Stimulated activated CD4-positive, alpha-beta T cell treated with anti-CD3 and anti-CD28 coated beads, Interleukin-1b, Interleukin-23, amount 100 ng/mL, for 1 hour (primary cell): ENCODE measurements at places on chromosomes 1 and 21.

DNA sequence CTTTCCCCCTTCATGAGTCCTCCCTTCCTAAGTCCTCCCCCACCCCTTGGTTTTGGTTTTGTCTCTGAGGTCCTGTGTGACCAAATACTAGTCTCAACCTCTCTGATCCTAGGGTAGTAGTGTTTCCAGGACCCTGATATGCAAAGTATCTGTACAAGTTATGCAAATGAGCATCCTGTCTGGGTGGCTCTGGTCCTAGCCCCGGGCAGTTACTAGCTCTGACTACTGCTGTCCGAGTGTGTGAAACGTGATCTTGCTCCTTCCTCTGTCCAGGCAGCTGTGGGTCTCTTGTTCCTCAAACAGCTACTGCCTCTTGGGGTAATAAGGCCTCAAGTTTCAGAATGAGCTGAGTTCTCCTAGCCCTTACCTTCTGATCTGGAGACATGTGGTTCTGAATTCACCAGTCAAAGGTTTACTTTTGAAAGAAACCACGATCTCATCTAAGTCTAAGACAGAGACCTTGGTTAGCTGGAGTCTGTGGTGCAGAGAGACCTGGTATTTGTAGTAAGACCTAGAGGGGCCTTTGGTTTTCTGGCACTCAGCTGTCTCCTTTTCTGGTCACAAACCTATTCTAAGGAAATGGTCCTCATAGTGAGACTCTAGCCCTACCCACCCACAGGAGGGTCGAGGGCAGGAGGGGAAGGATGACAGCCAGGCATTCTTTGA lies 31.0 kb upstream of the IL19 start:
- no peak for DNase-seq

DNA sequence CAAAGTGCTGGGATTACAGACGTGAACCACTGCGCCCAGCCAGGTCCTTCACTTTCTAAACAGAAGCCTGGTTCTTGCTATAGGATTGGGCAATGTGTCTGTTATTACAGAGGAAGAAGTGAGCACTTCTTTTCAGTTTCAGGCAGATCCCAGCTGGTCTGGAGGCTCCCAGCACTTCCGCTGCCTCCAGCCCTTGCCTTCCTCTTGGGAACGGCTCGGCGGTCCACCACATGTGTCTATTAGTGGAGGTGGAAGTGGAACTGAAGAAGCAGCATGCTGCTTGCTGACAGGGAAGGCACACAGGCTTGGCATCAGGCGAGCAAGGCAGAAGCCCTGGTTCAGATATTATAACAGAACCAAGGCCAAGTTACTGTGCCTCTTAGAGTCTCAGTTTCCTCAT lies 17.0 kb downstream of the MKNK1 start:
- no peak for DNase-seq

DNA sequence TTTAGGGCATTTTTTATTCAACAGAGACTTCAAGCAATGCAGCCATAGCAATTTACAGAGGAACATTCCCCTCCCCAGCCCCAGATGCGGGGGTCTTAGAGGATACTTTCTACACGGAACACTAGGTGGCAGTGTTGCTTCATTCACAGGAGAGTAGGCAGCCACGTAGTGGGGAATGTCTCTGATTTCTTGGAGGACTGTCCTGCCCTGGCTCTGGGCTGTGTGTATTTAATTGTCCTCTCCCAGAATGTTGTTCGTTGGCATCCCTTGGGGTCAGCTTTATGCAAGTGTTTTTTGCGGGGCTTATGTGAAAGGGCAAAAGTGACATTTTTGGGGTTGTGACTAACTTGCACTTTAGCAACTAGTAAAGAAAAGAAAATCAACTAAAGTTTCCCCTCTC lies 96.9 kb downstream of the PAPPA2 start:
- no peak for DNase-seq

GRCh38 chr21:34574601-34575529 lies 40.0 kb downstream of the RCAN1 start:
- no peak for DNase-seq

DNA sequence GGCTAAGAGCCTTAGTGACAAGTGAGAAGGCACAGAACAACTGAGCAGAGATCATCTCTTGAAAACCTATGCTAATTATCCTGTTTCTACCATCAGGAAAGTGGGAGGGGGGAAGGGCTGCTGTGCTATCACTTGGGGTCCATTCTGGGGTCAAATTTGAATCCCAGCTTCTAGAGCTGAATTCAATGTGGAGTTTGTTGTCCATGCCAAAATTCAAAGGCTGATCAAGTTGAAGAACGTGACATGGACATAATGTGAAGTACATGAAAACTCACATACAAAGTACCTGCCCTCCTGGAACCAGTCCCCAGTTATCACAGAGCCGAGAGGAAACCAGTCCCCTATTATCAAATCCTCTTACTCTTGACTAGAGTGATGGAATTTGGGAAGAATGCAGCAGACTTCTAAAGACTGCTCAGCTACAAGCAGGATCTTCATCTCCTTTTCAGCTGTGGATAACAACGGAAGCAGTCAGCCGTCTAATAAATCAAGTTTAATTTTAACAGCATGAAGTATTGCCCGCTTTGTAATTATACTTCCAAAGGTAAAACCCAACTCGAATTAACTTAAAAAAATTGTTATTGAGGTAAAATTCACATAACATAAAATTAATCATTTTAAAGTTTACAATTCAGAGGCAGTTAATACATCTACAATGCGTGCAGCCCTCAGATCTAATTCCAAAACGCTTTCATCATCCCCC lies 78.3 kb downstream of the SLC45A1 start:
- no peak for DNase-seq

- no peak for DNase-seq
Observed at GRCh38 chr1:65020774-65021173, 54.4 kb upstream of the JAK1 start.

DNA sequence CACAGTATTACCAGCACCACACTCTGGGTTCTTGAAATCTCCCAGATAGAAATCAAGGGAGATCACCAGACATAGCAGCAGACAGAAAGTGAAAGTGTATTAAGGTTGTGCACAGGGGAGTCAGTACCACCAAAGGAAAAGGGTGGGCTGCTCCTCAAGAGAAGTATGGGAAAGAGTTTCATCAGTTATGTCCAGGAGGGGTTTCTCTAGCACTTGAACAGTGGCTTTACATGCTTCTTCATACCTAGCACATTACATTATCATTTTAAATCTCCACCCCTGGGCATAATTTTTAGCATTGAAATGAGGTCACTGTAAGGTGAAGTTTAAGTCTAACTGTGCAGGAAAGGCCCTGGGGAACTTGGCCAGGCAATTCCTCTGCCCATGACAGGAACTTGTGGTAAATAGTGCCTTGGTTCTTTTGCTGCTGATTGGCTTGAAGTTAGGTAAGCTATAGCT lies 601.0 kb downstream of the NUF2 start:
- DNase-seq, result no peak

- no peak for DNase-seq
Observed at GRCh38 chr1:228346731-228347130, 59.9 kb downstream of the TRIM11 start.

- no peak for DNase-seq
Observed at GRCh38 chr1:27122652-27123051, 32.3 kb downstream of the SLC9A1 start.

GRCh38 chr1:23553231-23554126 lies 5.8 kb downstream of the ID3 start:
- DNase-seq, result no peak

DNA sequence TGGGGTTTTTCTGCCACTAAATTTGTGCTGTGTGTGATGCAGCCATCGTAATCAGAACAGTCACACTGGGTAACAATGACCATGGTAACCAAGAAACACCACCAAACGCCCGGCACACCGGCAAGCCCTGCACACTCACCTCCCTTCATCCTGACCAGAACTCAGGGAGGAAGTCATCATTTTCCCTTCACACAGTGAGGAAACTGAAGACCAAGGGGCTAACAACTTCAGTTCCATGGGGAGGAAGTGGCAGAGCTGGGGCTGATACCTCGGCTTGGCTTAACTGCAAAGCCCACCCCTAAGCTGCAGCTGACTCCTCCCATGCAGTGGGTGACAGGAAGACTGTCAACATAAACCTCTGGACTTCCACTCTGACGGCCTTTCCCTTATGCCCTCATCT lies 69.3 kb upstream of the BCAR3 start:
- no peak for DNase-seq

DNA sequence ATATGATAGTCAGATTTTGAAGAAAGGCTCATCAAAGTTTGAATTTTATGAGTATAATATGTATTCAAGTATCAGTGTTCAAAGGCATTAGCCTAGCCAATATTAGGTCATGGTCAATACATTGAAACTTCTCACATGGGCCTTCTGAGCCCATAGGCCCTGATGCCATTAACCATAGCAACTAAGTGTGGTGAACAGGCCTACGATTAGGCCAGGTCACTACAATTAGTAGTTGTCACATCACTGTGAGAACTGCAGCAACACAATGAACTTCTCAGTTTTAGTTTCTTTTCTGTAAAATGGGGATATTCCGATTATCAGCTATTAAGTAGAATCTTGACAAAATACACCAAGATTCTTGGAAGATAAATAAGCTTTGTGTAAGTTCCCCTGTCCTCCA lies 30.0 kb downstream of the CELF3 start:
- DNase-seq, result no peak

GRCh38 chr1:66350001-66350547 lies 183.9 kb upstream of the SGIP1 start:
- no peak for DNase-seq

DNA sequence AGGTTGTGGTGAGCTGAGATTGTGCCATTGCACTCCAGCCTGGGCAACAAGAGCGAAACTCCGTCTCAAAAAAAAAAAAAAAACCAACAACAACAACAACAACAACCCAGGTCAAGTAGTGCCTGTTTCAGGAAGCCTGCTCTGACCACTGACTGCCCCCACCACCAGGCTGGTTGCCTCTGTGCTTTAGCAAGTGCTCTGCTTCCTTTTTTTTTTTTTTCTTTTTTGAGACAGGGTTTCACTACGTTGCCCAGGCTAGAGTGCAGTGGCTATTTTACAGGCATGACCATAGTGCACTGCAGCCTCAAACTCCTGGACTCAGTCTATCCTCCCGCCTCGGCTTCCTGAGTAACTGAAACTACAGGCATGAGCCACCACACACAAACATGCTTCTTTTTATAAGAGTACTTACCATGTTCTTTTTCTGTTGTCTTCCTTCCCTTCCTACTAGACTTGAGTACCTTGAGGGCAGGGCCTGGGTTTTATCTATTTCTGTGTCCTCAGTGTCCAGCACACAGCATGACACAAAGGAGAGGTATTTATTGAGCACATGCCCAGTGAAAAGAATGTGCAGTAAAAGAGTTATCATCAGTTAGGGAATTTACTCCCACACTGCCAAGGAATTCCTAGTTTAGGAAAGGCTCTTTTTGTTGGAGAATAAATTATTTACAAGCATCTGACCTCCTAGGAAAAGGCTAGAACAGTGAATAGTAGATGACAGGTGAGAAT lies 9.9 kb upstream of the COA7 start:
- DNase-seq, result no peak

DNA sequence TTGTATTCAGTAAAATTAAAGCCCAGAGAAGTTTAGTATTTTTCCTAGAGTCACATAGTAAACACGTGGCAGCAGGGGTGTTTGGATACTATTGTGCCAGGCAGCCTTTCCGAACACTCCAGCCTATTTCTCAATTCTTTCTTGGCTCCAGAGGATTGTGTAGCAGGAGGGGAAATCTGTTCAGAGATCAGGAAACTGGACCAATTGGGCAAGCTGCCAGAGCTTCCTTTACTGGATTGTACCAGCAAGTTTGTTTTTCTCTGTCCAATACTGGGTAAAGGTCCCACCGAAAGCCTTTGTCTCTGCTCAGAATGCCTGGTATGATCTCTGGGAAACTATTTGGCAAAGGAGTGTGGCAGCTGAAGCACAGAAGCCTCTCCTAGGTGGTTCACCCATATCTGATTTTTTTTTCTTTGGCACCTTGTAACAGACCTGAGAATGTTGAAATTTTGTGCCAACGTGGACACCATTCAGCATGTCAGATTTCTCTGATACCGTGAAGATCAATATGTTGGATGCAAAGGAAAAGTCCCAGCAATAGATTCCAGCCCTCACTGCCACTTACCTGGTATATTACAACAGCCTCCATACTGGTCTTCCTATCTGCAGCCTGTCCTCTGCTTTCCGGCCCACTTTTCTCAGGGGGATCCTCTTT lies 126.2 kb downstream of the FGGY start:
- no peak for DNase-seq

DNA sequence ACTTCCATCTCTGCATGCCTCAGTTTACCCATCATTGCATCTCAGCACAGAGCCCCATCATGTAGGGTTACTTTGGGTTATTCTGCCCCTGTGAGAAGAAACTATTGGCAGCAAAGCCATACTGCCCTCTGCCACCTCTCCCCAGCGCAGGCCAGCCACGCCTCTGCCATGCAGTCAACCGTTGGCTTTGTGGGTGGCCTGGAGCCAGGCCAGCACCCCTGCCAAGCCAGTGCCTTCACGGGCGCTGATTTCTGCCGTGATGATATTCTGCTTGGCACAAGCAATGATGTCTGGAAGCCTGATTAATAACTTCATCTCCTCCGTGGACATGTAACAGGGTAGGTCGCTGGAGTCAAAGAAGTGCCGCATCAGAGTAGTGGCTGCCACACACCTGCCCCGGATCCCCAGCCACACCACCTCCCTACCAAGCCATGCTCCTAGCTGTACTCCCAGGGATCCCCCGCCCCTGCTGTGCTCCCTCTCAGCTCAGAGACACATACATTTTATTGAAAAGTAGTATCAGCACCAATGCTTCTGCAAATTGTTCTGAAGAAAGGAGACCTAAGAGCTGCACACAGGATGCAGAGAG lies 15.0 kb upstream of the CEP85 start:
- no peak for DNase-seq

DNA sequence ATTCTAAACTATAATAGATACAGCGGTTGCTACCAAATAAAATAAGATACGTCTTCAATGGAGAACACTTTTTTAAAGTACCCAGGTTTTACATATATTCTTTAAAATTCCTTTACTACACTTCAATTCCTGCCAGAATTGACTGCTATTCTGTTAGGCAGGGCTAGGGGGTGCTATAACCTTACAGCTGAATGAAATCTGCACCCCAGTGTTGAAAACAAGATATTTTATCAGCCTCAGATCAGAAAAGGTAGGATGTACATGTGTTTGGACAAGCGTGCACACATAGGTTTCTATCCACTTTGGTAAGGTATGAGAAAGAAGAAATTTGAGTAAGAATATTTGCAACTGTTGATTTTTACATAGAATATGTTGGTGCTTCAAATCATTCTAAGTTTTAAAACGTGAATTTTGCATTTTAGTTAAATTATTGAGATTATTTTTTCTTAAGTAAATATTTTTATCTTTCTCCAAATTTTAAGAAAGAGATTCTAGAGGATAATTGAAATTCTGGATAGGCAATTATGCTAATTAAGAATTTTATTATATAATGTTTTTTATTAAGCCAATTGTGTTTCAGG lies 490.8 kb upstream of the ADGRL4 start:
- no peak for DNase-seq

- DNase-seq, result no peak
Observed at GRCh38 chr1:89069951-89070350, 4.9 kb upstream of the GBP1 start.

- DNase-seq, result no peak
Observed at GRCh38 chr1:11529763-11530730, 51.1 kb downstream of the DISP3 start.

DNA sequence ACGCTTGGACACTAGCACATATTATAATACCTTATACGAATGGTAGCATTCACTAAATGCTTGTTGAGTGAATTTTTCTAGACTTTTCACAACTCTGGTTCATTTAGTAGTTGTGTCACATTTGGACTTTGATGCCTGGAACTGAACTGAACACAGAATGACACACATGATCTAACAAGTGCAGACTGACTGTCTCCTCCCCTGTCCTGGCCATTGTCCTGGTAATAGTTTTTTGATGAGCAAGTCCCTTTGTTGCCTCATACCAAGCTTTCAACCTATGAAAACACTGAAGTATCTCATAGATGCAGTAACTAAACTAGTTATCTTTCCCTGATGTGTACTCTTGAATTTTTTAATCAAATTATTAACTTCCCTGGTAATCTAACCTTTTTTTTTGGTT lies 66.4 kb downstream of the LRRC8D start:
- no peak for DNase-seq
